ENCODE measurements at places on chromosomes 6 and 20.

DNA sequence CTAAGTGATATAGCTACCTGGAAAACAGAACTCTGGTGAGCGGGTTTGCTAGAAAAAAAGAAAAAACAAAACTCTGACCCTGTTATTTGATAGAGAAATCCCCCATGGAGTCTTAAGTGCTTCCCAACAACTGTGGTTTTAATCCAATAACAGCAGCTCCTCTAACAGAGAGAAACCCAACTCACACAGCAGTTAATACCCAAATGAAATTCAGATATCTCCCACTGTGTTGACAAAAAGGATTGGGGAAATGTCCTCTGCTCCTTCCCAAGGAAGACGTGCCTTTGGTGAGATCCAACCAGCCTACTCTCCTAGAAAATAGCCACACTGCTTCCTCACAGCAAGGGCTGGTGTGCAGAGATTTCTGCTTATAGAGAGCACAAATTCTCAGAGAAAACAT lies 200.4 kb upstream of the FBXL4 start:
- DNase-seq = no peak

- DNase-seq = no peak
Observed at GRCh38 chr6:16058929-16059345, 69.9 kb upstream of the MYLIP start.

DNA sequence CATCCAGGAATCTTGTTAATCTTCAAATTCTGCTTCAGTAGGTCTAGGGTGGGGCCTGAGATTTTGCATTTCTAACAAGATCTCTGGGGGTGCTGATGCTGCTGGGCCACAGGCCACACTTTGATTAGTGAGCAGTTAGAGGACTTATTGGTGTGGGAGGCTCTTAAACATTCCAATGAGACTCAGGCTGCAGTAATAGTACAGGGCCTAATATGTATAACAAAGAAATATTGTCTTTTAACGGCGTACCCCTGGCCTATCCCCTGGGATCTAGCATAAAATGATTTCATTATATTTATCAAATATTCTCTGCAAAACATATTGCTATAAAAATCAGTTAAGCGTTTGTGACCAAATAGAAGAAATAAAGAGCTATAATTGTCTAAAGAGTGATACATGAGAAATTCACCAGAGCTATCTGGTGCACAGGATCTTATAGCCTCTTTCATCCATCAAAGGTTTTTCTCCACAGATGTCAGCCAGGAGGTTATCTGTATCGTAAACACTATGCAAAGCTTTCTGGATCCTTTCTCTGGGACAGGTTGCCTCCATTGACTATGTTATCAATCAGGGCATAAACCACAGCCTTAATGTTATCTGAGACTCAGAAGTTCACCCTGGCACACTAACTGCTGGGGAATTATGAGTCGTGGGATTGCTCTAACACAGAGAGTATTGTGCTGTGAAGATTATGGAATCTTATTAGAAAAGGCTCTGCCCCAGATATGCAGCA lies 488.5 kb upstream of the MAP3K7 start:
- no peak for DNase-seq

- no peak for DNase-seq
Observed at GRCh38 chr20:57661746-57662455, 41.7 kb upstream of the ZBP1 start.
